H54 (cell line): ENCODE measurements at places on chromosomes 2 and 18.
A peak's percentile ranks its signal among the peaks of the same experiment; 100 is the strongest.

DNA sequence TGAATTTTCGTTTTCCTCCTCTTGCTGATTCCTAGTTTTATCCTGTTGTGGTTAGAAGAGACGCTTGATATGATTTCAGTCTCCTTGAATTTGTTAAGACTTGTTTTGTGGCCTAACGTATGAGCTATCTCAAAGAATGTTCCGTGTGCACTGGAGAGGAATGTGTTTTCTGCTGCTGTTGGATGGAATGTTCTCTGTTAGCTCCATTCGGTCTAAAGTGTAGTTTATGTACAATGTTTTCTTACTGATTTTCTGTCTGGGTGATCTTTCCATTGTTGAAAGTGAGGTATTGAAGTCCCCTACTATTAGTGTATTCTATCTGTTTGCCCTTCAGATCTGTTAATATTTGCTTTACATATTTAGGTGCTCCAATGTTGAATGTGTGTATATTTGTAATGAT, 25.9 kb downstream of the COLEC11 start:
- no peak for DNase-seq

GRCh38 chr18:43108469-43108868, 7.0 kb downstream of the RIT2 start:
- DNase-seq = no peak

GRCh38 chr18:35876243-35876642, 96.2 kb upstream of the RMP24 start:
- no peak for DNase-seq

- DNase-seq = no peak
Observed at GRCh38 chr2:64406407-64406774, 47.6 kb upstream of the LGALSL start.

DNA sequence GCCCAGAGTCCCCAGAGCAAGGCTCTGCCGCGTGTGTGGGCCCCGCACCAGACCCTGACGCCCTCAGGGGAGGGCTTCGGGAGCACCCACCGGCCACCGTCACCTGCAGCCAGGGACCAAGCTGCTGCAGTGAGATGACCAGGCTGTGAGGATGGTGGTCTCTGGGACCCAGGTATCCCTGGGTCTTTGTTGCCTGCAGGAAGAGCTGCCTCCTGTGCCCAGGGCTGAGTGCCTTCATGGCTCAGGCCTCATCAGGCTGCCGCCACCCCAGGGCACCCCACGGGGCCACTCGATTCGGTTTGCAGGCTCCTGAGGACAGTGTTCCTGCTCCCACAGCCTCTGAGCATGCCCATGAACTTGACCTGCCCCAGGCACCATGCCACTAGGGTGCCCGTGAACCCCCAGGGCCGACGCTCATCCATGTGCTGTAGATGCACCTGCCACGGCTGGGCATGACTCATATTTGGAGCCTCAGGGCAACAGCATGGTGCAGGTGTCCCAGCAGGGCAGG, 109.8 kb downstream of the FAM210A start:
- DNase-seq = no peak

DNA sequence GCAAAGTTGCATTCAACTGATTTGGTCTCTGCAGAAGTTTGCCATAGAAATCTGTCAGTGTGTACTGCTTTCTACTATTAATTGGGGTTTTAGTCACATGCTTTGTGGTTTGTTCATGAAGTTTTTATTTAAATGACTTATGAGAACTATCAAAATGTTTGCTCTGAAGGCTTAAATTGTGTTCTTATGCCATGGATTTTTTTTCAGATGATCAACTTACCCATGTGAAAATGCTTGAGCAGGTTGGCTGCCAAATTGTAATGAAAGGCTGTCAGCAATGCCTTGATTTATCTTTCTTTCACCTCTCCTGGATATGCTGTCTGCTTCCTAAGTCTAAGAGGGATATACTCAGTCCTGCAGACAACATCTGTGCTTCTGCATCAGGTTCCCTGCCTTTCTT, 50.7 kb downstream of the FMNL2 start:
- no peak for DNase-seq

DNA sequence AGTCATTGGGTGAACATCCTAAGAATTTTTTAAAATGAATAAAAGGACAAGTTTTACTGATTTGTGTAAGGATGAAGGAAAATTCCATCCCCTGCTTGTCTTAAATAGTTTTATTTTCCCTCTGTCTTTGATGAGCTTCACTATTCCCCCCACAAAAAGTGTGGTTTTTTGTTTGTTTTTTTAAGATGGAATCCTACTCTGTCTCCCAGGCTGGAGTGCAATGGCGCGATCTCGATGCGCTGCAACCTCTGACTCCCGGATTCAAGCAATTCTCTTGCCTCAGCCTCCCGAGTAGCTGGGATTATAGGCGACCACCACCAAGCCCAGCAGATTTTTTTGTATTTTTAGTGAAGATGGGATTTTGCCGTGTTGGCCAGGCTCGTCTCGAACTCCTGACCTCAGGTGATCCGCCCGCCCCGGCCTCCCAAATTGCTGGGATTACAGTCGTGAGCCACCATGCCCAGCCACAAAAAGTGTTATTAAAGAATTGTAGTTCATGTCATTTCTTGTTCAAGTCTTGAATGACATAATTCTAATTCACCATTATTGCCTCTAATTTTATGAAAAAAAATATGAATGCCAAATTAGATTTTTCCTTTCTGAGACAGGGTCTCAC, 91.7 kb downstream of the AGPS start:
- no peak for DNase-seq

DNA sequence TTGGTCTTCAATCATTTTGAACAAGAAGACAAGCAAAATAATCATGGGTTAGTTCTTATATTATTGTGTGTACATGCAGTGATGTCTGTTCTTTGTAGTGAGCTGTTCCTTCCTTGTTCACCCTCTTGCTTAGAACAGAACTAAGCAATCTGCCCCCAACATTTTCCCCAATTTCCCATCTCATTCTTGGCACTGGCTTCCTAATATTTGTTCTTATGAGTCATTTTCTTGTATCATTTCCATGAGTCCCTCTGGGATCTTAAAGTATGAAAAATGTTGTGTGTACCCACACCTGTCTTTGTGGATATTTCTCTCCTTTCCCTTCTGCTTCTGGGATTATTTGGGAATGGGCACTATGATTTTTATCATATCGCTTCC, 3.5 kb upstream of the IL1B start:
- DNase-seq = no peak

DNA sequence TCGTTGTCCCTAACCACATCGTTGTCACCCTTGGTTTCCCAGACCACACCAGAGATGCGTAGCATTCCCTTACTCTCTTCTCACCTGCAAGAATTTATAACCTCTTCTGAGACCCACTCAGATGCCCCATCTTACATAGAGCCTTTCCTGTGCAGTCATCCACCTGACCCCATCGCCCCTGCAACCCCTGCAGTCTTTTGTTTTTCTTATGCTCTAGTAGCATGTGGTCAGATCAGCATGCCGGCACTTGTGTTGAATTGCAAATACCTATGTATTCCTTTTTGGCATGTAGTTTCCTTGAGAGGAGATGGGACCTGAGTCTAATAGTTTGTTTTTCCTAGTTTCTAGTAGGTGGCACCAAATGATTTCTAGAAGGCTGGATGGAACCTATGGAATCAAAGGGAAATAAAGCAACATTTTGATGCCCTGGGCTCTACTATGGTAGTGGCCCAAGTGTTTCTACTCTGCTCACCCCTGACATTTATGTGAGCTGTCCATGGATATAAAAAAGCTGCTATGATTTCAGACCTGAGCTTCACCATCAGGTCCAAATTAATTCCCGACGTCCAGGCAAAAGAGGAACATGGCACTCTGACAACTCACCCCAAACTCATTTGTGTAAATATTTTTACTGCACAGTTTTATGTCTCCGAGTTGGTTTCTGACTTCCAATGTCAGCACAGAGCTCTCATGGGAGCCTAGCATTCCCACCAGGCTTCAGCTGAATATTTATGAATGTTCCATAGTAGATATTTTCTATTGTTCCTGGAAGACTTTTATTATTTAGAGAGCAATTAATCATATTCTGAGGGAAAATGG, 143.6 kb downstream of the RNF144A start:
- no peak for DNase-seq

DNA sequence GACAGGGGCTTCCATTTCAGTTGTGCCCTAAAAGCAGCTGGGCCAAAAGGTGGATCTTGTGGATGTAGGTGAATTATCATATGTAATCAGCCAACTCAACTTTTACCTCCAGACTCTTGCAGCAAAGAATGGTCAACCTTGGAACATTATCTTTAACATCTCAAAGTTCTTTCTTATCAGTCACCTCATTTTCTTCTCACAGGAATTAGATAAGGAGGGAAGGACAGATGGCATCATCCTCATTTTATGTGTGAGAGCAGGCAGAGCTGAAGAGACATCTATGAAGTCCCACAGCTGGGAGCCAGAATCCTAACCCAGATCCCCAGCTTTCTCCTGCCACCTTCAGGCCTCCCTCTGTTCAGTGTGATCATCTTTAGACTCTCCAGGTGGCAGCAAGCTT, 182.1 kb downstream of the MGAT5 start:
- DNase-seq = no peak

GRCh38 chr18:66759050-66759828, 155.3 kb upstream of the CDH19 start:
- DNase-seq = no peak

- DNase-seq = no peak
Observed at GRCh38 chr2:120586507-120587278, 149.0 kb upstream of the GLI2 start.

GRCh38 chr18:23580677-23581367, 5.5 kb downstream of the NPC1 start:
- DNase-seq = peak; percentile 27

DNA sequence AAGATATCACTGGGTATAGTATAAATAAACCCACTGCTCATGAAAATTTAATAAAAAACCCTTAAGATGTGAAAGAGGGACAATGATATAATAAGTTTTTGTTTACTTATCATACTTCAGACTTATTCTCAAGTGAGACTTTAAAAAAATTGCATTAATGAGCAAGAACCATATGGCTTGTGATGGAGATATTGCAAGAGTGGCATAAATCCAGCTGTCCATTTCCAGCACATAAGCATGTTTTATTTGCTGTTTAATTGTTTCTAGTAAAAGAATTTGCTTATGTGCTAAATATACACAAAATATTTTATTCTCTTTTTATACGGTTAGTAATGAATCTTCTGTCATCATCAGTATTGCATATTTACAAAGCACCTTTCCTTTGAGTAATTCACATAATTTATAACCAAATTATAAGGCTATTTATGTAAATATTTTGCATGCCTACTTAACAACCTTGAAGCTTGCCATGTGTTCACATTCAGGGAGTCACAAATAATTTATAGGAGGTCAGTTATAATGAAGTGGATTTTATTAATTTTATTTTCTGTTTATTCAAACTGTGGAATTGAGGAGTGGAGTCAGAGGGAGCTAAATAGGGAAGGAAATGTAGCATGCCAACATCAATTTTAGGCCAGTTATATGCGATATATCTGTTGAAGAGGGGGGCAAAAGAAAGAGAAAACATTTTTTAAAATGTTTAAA, 318.5 kb upstream of the CWC22 start:
- no peak for DNase-seq

- no peak for DNase-seq
Observed at GRCh38 chr2:215900203-215900611, 113.1 kb downstream of the MREG start.

GRCh38 chr18:62420513-62421209, 95.6 kb downstream of the TNFRSF11A start:
- DNase-seq = no peak

GRCh38 chr18:44025421-44025820, 655.3 kb upstream of the SETBP1 start:
- DNase-seq = no peak
